Fibroblast of lung (primary cell): ENCODE measurements at places on chromosomes 6 and 20. TPM values are rescaled to one million over a fixed set of nuclear protein-coding genes. Genes with fewer than 3 reads are reported as not detected.

HSPA1A gene
- 70.0 and 111 TPM in 2 replicates for total RNA-seq

GNAS-AS1 gene
- total RNA-seq = 0.33 and 0.51 TPM in 2 replicates

SRMS gene
- total RNA-seq = not detected in 2 replicates

PMEPA1 gene
- 0.33 and 1.0 TPM in 2 replicates for total RNA-seq

FAM217A gene
- total RNA-seq = not detected in 2 replicates

CNBD2 gene
- total RNA-seq = 1.3 and 2.6 TPM in 2 replicates

PRIM2 gene
- total RNA-seq = 35.2 and 59.9 TPM in 2 replicates

SLC22A2 gene
- total RNA-seq = not detected in 2 replicates

SLC17A2 gene
- under 0.01 TPM in 1 of 2 replicates, not detected in the other for total RNA-seq

ARFGAP1 gene
- total RNA-seq = 35.2 and 42.9 TPM in 2 replicates

CYP39A1 gene
- total RNA-seq = 3.6 and 3.8 TPM in 2 replicates

PLN gene
- 1.0 and 2.0 TPM in 2 replicates for total RNA-seq

HLA-DRB5 gene
- not detected in 2 replicates for total RNA-seq

PHIP gene
- 23.1 and 26.1 TPM in 2 replicates for total RNA-seq

GJA10 gene
- not detected in 2 replicates for total RNA-seq

FITM2 gene
- 5.1 and 8.6 TPM in 2 replicates for total RNA-seq

MYLK4 gene
- total RNA-seq = 0.26 and 0.33 TPM in 2 replicates

NMBR gene
- total RNA-seq = under 0.01 TPM in 1 of 2 replicates, not detected in the other

GRIK2 gene
- under 0.01 and 0.33 TPM in 2 replicates for total RNA-seq

BTNL2 gene
- not detected in 2 replicates for total RNA-seq
